ENCODE measurements at places on chromosomes 1 and 21. TPM values are rescaled to one million over a fixed set of nuclear protein-coding genes. Genes with fewer than 3 reads are reported as not detected.

Gene S1PR1
- 14.0 TPM for polyA plus RNA-seq

Gene ACOT11
- polyA plus RNA-seq, result 7.2 TPM

DNA sequence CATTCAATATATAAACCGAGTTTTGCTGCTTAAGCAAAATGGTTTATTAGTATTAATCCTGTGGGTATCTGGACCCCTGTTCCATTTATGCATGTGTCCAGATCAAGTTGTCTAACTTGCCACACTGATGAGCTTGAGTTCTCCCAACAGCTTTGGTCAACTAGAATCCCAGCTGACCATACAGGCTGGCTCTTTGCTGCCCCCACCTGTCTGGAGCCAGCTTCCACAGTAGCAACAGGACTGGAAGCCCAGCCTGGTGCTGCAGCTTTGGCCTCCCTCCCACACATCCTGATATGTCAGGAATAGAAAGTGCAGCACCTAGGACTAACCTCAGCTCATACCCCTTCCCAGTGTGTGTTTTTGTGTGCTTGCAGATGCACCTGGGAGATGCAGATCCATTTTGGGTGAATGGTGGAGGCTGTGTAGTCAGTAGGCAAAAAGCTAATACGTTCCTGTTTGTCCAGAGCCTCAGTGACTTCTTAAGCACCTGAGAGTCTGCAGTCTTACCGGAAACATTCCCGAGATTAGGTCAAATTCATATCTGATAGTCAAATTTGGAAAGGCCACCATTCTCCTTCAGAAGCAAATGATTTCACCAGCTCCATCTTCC, 40.9 kb upstream of the BEND5 start:
- peak; percentile 40 for DNase-seq

DNA sequence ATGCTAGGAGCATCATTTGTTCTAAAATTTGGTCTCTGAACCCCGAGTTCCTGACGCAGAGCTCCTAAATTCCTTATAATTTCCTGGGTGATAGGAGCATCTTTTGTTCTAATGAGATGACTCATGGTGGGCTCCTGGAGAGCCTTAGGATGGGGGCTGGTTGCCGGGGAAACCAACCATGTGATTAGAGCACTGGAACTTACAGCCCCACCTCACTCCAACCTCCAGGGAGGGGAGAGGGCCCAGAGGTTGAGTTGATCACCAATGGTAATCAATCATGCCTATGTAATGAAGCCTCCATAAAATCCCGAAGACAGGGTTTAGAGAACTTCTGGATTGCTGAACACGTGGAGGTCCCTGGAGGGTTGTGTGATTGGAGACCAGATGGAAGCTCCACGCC, 7.7 kb downstream of the SHISAL2A start:
- no peak for DNase-seq

Measured in hindlimb muscle (tissue), 1 donor.